NCI-H1092 treated with DMSO at 0.1 percent for 48 hours (cell line): ENCODE measurements at places on chromosomes 12 and 14.

DNA sequence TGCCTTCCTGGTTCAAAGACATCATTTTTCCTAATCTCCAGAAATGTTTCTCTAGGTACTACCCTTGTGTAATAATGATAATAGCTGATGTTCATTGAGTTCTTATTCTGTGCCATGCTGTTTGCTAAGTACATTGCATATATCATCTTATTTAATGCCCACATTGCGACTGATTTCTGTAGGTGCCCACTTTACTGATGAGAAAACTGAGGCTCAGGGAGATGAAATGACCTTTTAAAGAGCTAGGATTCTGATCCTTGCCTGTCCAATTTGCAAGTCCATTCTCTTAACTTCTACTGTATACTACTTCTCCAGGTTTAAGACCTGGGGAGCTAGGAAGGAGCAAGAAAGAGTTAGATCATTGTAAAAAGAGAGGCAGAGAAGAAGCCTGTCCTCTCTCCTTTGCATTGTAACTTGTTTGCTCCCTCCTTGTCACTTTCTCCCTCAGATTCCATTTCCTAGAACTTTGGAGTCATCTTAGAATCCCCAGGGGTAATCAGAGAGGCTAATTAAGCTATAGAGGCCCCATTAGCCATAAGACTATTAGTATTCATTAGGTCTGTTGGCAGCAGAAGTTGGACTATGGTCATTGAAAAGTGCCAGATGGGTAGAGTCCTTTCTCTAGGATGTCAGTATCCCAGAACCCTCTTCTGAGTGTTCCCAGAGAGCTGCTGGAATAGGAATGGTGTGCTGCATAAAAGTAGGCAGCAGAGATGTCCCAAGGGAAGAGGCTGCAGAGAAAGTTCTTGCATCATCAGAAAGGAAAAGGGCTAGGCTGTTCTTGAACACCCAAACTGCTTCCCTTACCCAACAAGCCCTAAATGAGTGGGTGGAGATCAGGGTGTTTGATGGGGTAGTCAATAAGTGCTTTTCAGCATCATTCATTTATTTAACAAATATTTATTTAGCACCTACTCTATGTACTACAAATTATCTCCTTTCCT is 3.1 kb downstream of the DGKA start:
- no peak for DNase-seq

DNA sequence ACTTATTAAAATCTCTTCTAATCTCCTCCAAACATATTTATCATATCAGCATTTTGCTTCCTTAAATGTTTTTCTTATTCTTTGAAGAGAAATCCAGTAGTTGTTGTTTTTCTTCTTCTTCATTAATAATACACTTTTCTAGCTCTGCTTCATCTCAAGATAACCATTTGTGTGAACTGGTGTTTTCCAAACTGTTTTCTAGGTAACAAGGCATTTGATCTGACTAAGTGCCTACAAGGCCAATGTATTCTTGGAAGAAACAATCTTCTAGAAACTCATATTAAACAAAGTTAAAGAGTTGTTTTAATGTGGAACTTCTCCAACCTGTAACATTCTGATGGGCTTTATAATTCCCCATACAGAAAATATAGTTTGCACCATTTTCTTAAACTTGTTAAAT is 30.8 kb upstream of the IFNG start:
- no peak for DNase-seq

GRCh38 chr12:74610711-74611110 is 73.1 kb downstream of the ATXN7L3B start:
- no peak for DNase-seq

GRCh38 chr12:1913377-1914113 is 4.9 kb downstream of the CACNA2D4 start:
- no peak for DNase-seq

DNA sequence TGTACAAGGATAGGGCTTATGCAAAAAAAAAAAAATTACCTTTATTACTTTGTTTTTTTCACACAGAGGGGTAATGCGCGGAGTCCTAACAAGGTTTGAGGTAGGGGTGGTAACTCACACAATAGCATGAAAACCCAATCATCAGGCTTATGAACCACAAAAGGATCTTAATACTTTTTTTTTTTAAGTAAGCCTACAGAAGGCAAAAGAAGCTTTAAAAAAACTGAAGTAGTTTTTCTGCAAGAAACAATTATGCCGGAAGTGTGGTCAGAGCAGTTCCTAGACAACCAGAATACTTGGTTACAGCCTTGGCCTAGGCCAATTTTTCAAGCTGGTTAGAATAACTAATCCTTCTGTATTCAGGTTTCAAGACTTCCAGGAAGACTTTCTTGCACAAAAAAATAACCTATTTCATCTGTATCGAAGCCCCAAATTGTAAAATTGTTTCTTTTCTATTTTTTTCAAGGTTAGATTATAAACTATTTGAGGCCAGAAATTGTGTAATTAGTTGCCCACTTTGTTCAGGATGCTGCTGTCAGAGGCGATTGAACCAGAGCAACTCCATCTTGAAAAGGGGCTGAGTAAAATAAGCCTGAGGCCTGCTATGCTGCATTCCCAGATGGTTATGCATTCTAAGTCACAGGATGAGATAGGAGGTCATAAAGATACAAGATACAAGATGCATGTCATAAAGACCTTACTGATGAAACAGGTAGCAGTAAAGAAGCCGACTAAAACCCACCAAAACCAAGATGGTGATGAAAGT is 1.8 kb upstream of the GNS start:
- DNase-seq = no peak

DNA sequence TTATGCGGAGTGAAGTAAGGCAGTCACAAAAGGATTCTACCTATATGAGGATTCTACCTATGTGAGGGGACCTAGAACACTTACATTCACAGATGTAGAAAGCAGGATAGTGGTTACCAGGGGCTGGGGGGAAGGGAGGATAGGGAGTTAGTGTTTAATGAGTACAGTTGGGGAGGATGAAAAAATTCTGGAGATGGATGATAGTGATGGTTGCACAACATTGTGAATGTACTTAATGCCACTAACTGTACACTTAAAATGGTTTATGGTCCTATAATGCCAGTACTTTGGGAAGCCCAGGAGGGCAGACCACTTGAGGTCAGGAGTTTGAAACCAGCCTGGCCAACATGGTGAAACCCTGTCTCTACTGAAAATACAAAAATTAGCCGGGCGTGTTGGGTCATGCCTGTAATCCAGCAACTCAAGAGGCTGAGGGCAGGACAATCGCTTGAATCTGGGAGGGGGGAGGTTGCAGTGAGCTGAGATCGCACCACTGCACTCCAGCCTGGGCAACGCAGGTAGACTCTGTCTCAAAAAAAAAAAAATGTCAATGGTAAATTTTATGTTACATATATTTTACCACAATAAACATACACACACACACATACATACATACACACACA is 25.4 kb downstream of the SVOP start:
- no peak for DNase-seq
